ENCODE measurements at places on chromosomes 2 and 18.

DNA sequence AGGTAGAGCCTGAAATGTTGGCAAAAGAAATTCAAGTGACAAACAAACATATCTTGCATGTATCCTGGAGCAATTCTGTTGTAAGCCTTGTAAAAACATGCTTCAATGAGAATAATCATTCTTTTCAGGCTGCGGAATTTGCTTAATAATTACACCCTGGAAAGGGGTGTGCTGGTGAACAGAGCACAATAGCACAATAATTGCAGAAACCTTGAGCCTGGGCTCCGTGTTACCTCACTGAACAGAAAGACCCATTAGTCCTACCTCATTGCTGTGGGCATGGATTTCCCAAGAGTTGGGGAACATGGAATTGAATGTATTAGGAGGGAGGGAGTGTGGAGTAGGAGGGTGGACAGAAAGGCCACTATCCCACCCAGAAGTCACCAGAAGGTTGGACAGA is 168.0 kb upstream of the ALKAL2 start:
- DNase-seq = no peak

GRCh38 chr2:109501461-109501860 is 112.3 kb downstream of the SEPTIN10 start:
- DNase-seq = no peak

DNA sequence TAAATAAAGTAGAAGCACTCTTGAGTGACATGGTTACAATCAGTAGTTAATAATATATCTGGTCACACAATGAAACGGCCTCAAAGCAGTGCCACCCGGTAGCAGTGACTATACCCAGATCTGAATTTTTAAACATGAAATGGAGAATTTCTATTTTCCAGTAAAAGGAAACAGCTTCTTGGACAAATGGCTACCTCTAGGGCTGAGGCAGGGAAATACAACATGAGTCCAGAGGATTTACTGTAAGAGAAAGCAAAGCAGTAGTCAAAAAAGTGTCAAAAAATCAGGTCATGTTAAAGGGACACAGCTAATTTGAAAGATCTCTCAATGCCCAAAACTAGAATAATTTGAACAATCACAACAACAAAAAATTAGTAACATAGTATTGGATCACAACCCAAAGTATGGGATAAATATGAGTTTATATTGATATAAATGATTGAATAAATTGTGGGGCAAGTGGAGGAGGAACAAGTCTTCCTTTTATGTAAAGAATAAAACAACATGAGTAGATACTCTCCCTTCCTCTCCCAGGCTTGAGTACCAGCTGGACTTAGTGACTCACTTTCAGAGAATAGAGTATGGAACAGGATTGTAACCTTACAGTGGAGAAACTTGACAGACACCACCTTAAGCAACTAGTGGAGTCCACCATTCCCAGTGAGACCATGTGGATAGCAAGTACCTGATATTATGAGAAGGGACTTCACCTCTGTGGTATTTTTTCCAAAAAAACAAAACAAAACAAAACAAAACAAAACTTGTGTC is 180.8 kb downstream of the MBD2 start:
- DNase-seq = no peak

GRCh38 chr2:208983486-208983885 is 440.4 kb upstream of the MAP2 start:
- DNase-seq = no peak

DNA sequence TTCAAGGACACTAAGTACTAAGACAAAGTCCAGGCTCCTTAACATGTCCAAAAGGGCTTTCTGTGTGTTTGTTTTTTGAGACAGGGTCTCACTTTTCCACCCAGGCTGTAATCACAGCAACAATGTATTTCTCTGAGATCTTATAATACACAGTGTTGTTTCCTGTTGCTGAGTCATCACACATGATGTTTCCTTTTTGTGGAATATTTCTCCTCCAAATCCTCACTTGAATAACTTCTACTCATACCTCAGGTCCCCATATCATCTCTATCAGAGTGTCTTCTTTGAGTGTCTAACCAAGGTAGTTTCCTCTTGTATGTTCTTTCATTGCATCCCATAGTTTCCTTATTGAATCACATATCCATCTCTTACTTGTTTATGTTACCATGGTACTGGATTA is 632.0 kb upstream of the PIK3C3 start:
- DNase-seq = no peak

GRCh38 chr2:74457129-74457548 is 1.1 kb upstream of the WBP1 start:
- DNase-seq = peak; percentile 61

DNA sequence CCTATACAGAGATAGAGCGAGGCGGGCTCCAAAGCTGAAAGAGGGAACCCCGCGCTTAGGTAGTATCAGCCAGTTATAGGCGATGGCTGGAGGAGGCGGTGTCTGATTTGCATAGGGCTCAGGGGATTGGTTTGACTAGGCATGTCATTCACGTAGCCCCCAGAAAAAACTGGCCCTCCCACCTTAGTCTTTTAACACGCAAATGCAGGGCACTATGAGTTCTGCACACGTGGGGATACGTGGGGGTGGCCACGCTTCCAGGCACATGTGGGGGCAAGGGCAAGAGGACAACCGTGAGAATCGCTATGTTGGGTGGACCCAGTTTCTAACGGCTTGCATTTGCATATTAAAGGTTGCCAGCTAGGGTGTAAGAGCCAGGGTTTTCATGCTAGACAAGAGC is 56.7 kb upstream of the MSTN start:
- DNase-seq = no peak

DNA sequence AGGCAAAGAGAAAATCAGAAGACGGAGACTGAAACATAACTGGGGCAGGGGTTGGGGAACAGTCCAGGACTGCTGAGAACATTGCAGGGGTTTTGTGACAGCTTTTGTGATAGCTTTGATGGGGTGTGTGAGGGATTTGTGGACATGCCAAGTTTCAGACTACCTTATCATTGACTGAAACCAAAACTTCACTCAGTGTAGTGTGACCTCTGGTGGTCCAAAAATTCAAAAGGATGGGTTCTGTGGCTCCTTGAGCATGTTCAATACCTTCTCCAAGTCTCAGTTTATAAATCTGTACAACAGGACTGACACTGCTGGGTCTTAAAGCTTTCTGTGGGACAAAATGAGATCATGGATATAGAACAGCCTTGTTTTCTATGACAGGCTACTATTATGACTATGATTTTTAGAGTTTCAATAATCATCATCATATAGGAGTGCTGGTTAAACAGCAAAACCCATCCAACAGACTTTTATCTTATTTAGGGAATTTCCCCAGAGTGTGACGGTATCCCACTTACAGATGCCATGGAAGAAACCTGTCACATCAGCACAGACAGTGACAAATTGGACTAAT is 259.2 kb upstream of the SLC14A2 start:
- no peak for DNase-seq

GRCh38 chr2:121479882-121480522 is 50.7 kb upstream of the RNU4ATAC start:
- DNase-seq = no peak

- peak; percentile 13 for DNase-seq
Measured at GRCh38 chr2:159712929-159713420, 669 bp downstream of the MARCHF7 start.

GRCh38 chr18:72091369-72091768 is 452.8 kb downstream of the CBLN2 start:
- no peak for DNase-seq

- DNase-seq = no peak
Measured at GRCh38 chr2:39666491-39667101, 879 bp downstream of the TMEM178A start.

GRCh38 chr2:38097988-38098385 is 22.0 kb upstream of the CYP1B1 start:
- no peak for DNase-seq

- no peak for DNase-seq
Measured at GRCh38 chr2:141994066-141994465, 136.8 kb downstream of the LRP1B start.

GRCh38 chr2:62447411-62447810 is 58.6 kb downstream of the TMEM17 start:
- DNase-seq = no peak

- no peak for DNase-seq
Measured at GRCh38 chr2:28801726-28802125, 8.9 kb upstream of the SPDYA start.

GRCh38 chr2:196266855-196267254 is 95.5 kb upstream of the STK17B start:
- DNase-seq = no peak

DNA sequence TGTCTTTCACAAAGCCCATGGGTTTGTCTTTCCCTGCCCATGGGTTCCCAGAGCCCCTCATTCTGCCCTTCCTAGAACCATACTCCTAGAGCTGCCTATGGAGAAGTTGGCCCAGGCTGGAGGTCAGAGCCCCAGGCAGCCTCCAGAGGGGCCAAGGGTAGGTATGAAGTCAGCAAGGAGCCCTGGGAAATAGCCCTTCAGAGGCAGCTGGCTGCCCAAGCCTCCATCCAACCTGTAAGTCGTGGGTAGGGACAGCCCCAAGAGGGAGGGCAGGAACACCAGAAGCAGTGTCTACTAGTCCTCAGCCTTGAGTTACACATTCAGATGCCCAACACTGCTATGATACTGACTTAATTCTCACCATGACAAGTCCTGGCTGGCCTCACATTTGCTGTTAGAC is 49.5 kb downstream of the TMEM247 start:
- no peak for DNase-seq

DNA sequence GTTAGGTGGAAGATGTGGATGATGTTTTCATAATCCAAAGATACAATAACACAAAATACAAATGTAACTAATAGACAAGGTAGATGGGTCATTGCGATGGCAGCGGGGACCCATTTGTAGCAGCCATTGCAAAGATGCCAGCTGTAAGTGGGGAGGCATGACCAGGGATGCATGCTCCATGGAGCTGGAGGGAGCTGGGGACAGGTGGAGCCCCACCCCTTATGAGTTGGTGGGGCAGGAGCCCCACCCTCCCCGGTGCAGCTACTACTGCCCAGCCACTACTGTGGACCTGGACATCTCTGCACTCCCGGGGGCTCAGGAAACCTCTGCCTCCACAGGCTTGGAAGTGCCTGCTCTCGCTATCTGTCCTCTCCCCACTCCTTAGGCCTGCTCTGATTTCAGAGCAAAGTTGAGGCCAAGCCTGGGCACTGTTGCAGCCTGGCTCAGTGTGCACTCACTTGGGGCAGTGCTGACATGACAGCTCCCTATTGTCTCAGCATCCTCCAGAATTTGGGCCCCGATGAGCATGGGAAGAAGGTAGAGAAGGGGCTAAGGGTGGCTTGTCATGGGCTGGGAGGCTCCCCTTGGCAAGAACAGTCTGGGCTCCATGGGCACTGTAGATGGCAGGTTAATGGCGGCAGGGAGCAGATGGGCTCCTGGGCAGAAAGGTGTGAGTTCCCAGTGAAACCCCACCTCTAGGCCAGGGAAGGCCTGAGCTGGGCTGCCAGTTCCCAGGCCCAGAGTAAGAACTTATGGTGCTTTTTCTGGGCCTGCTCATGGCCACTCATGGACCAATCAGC is 81.1 kb downstream of the ZNF804A start:
- DNase-seq = no peak

GRCh38 chr2:199261239-199261638 is 196.5 kb downstream of the SATB2 start:
- DNase-seq = no peak

GRCh38 chr2:71226096-71226964 is 573 bp downstream of the PAIP2B start:
- peak; percentile 52 for DNase-seq

GRCh38 chr18:59279193-59279592 is 5.9 kb upstream of the RAX start:
- DNase-seq = no peak

DNA sequence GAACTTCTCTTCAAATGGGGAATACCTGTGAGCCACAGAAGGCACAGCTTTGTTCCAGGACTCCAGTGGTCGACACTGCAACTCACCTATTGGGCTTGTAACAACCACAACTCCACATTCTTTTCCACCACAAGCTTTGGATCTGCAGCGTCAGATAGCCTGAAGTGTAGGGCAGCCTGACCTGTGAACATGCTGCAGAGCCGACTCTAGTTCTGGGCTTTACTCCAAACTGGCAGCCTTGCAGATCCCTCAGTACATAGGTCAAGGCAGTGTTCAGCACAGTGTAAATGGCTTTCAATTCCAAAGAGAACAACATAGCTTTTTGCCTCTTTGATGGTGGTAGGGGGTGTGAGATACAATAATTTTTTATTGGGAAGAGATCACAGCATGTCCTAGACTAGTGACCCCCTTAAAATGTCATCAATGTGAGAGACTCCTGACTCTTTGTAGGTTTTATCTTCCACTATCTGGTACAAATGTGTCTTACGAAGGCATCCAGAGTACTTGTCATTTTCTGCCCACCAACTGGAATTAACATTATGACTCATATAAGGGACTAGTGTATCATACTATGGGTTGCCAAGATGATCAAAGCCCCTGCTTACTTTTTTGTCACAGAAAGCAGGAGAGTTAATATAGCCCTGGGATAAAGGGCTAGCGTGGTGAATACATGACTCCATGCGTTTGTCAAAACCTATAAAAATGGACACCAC is 149.8 kb downstream of the COPS8 start:
- no peak for DNase-seq

GRCh38 chr2:82314836-82315472 is 2010.4 kb upstream of the LRRTM1 start:
- no peak for DNase-seq

- DNase-seq = no peak
Measured at GRCh38 chr18:77124452-77124922, 8.1 kb downstream of the MBP start.

- no peak for DNase-seq
Measured at GRCh38 chr2:194566907-194567660, 1089.9 kb upstream of the SLC39A10 start.

- no peak for DNase-seq
Measured at GRCh38 chr2:204986641-204987040, 441.4 kb downstream of the PARD3B start.

GRCh38 chr18:13849791-13850190 is 25.8 kb downstream of the MC5R start:
- DNase-seq = no peak

- DNase-seq = no peak
Measured at GRCh38 chr2:222410534-222410933, 13.8 kb upstream of the SGPP2 start.

- no peak for DNase-seq
Measured at GRCh38 chr2:138877421-138877820, 97.2 kb upstream of the NXPH2 start.

- no peak for DNase-seq
Measured at GRCh38 chr2:145591109-145591809, 1071.3 kb upstream of the ZEB2 start.

Data from NCI-H510A (cell line).